AG10803 (cell line): ENCODE measurements at places on chromosomes 2 and 18.

- no peak for DNase-seq
Observed at GRCh38 chr2:121099329-121100290, 185.4 kb downstream of the TFCP2L1 start.

GRCh38 chr2:77018219-77018618 is 504.0 kb downstream of the LRRTM4 start:
- DNase-seq = no peak

- no peak for DNase-seq
Observed at GRCh38 chr18:54147439-54147838, 77.0 kb downstream of the MBD2 start.

GRCh38 chr2:2793514-2793913 is 462.4 kb upstream of the MYT1L start:
- DNase-seq = no peak

- DNase-seq = peak; percentile 90
Observed at GRCh38 chr2:48548840-48549239, 18.9 kb downstream of the STON1 start.

GRCh38 chr18:32093102-32093511 is 1.4 kb downstream of the RNF138 start:
- peak; percentile 69 for DNase-seq

DNA sequence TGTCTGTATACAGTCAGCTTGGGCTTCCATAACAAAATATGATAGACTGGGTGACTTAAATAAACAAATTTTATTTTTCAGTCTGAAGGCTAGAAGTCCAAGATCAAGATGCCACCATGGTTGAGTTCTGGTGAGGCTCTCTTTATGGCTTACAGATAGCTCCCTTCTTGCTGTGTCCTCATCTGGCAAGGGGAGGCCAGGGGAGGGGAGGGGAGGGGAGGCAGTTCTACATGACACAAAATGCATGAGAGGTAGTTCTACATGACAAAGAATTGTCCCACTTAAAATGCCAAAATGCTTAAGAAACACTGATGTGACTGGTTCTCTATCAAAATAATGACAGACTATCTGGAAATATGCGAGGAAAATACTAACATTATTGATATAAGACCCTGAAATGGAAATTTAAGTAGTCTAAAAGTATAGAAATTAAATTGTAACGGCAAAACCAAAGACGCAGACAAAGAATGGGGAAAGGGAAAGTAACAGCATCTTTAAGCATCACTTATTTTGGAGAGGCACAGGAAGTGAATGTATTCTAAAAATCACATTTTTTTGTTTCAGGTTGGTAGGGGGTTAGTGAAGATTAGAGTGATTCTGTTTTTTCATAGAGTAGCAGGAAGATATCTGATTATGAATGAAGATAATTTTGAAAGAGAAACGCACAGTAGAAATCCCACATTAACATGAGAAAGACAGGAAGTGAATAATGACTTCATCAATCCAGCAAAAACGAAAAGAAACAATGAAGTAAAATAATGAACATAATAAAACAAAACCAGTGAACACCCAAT is 131.4 kb downstream of the STRN start:
- no peak for DNase-seq

GRCh38 chr18:59719544-59720181 is 22.4 kb upstream of the CCBE1 start:
- DNase-seq = peak; percentile 97

- no peak for DNase-seq
Observed at GRCh38 chr18:32929213-32929612, 156.4 kb upstream of the KLHL14 start.

- peak; percentile 52 for DNase-seq
Observed at GRCh38 chr18:42446195-42446594, 491.2 kb downstream of the PIK3C3 start.

GRCh38 chr18:64202210-64202836 is 53.4 kb upstream of the LINC00305 start:
- DNase-seq = no peak

DNA sequence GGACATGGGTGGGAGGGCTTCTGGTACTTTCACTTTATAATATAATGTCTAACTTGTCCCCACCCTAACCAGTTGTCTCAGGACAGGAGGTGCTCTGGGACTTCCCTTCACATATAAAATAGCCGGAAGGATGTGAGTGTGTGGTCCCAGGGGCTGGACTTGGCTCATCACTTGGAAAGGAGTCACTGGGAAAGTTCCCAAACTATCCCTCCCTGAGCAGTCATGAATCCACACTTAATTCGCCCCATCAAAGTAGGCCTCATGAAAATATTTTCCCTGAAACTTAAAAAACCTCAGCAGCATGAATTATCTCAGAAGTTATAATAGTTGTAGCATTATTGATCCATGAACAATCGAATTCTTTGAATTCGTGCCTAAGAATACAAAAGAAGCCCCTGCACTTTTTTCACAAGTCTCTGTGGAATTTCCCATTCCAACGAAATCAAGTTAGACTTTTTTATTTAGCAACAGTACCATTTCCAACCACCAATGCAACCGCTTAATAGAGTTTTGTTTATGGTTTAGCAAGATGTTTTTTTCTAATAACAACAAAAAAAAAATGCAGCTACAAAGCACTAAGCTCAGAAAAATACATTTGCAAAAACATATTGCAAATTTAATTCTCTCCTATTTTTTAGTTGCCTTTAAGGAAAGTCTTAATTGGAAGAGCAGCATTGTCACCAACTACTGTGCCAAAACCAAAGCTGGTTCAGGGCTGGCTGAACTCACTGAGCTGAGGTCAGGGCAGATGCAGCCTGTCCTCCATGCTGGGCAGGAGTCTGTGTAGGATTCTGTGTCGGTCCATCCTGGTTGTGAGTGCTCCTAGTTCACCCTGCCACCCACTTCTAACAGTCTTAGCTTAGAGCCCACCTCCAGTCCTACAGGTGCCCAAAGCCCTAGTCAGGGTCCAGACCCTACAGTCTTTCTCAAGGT is 68.8 kb upstream of the SPTBN1 start:
- peak; percentile 90 for DNase-seq

DNA sequence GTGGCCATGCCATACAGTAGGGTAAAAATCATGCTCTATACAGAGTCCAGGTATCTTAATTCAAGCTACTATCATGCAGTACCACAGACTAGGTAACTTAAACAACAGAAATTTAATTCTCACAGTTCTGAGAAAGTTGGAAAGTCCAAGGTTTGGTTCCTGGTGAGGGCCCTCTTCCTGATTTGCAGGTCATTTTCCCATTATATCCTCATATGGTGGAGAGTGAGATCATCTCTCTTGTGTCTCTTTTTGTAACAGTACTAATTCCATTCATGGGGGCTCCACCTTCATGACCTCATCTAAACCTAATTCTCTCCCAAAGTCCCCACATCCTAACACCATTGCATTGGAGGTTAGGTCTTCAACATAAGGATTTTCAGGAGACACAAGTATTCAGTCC is 335.0 kb upstream of the ACVR2A start:
- no peak for DNase-seq

DNA sequence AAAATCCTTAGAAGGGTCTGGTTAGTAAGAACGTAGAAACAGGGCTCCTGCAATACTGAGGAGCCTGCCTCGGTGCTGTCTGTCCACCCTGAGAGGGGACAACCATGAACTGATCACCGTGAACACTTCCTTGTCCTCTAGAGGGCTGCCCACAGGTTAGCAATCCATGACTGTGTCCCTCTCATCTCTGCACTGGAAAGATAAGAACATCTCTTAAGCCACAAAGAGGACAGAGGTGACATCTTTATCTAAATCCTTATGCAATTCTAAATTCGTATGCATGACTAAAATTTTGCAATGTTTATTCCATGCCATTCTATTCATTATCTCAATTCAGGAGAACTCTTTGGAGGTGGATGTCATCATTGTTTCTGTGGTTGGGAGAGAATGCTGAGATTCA is 12.8 kb downstream of the EFR3B start:
- peak; percentile 15 for DNase-seq

GRCh38 chr2:201854841-201855240 is 48.5 kb downstream of the CDK15 start:
- peak; percentile 69 for DNase-seq
